Mammary epithelial cell (primary cell): ENCODE measurements at places on chromosomes 11 and 22. TPM values are rescaled to one million over a fixed set of nuclear protein-coding genes. Genes with fewer than 3 reads are reported as not detected.
A peak's percentile ranks its signal among the peaks of the same experiment; 100 is the strongest.

The API5 gene
- total RNA-seq, result 113 and 119 TPM in 2 replicates

The GLYAT gene
- total RNA-seq, result not detected in 2 replicates

DNA sequence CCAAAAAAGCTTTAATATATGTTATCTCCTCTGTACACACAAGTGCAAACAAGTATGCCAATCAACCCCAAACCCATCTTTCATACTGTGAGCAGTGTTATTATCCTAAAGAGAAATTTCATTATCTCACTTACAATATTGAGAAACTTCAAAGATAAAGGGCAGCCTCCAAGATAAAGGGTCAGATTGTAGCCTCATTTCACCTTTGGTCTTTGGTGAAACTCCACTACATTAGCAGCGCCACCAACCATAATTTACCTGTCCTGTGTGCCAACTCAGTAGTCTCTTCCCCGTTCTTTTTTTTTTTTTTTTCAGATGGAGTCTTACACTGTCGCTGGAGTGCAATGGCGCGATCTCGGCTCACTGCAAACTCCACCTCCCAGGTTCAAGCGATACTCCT, 9.4 kb downstream of the SYTL2 start:
- DNase-seq, result no peak

DNA sequence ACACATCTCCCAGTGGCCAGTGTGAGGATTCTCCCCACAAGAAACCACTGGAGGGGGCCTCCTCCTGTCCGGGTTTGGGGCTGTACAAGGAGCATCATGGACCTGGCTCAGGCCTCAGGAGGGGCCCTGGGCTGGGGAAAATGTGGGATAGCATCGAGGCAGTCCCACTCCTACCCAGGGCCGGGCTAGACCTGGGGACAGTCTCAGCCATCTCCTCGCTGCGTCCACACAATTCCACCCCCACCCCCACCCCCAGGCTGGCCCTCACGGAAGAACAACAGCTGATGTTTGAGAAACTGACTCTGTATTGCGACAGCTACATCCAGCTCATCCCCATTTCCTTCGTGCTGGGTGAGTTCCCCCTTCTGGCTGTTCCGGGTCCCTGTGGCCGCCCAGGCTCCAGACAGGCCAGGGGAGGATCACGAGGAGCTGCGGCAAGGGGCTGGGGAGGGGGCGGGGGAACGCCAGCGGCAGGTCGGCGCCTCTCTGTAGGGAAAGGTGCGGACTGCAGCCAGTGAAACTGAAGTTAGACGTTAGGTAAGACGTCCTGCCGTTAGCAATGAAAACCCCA, 4.8 kb downstream of the BEST1 start:
- DNase-seq, result peak; percentile 21

DNA sequence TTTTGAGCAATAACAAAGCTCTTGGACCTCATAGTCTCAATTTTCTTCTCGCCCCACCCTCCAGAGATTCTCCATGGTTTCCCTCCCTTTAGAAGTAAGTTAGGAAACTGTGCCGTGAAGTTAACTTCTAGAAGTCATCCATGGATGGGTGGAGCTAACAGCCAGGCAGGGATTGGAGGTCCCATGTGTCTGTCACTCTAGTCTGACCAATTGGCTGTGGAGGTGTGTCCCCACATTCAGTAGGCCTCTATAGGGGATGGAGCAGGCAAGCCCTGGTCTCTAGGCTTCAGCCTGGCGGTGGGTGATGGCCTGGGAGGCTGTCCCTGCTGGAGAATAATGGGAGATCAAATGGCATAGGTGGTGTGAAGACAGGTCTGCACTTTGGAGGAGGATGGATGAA, 50.7 kb downstream of the TP53I11 start:
- peak; percentile 39 for DNase-seq

- DNase-seq, result no peak
These were observed 116.2 kb downstream of the NCAM1 start for GRCh38 chr11:113077379-113077778.

DNA sequence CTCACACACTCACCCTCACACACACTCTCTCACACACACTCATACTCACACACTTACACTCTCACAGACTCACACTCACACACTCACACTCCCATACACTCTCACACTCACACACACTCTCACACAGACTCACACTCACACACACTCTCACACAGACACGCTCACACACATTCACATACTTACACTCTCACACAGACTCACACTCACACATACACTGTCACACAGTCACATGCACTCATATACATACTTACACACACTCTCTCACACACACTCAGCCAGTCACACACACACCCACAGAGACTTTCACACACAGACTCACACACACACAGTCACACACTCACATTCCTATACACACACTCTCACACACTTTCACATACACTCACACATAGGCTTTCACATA, 1478.8 kb downstream of the BRD1 start:
- no peak for DNase-seq

DNA sequence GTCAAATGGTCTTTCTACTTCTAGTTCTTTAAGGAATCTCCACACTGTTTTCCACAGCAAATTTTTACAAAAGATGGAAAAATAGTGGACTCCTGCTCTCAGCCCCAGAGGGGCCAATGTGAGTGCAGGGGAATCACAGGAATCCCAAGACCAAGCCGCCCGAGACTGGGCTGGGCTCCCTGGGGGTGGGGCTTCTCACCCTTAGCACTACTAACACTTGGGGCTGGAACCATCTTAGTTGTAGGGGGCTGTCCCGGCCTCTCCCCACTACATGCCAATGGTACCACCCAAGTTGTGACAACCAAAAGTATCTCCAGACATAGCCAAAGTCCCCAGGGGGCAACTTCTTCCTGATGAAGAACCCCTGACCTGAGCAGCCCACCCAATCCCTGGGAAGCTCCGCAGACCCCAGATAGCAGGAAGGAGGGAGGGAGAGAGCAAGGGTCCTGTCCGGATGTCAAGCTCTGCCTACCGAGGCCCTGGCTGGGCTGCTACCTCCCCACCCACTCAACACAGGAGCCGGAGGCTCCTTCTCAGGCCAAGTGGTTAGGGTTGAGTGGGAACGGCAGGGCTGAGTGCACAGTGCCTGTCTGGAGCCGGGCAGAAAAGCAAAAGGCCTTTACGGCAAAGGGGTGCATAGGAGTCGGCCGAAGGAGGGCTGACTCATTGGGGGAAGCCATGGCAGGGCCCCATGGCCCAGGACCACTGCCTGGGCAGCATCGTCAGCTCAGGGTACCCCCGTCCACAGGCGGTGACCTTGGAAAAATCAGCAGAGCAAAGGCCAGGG, 122.5 kb upstream of the FGF3 start:
- no peak for DNase-seq

GRCh38 chr11:66311470-66311964, 5.3 kb downstream of the CD248 start:
- DNase-seq, result no peak

DNA sequence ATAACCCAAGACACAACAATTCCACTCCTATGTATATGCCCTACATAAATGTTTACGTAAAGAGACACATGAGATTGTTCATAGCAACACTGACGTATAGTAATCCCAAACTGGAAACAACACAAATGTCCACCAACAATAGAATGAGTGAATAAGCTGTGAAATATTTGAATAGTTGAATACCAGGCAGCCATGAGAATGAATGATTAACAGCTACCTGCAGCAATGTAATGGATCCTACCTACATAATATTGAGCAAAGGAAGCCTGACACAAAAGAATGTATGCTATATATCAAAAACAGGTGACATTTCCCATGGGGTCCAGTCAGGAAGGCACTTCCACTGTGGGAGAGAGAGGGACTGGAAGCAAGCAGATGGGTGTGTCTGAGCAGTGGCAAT, 92.8 kb upstream of the LINC01488 start:
- peak; percentile 53 for DNase-seq
